ENCODE measurements at places on chromosomes 2 and 18.

DNA sequence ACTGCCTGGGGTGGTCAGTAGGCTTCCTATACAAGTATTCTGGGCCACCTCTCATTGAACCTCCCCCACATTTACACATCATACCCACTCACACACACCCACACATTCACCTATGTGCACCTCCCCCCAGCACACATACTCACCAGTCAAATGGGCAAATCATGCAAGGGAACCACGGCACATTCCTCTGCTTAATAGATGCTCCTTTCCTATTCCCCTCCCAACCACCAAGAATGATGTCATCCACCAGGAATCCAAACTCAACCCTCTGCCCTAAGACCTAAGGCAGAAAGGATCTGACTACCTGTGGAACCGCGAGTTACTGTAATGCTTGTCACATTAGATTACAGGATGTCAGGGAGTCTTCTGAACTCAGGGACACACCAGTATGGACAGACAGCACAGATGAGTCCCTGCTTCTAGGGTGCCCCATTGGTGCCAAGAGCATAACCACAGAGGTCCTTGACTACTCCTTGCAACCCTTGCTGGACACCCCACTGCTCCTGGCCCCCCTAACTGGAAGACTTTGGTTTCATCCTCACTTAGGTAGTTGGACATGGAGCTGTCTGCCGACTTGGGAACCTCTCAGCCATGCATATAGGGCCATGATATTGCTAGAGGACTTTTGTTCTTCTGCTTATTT is 21.5 kb upstream of the CAB39 start:
- DNase-seq: no peak

DNA sequence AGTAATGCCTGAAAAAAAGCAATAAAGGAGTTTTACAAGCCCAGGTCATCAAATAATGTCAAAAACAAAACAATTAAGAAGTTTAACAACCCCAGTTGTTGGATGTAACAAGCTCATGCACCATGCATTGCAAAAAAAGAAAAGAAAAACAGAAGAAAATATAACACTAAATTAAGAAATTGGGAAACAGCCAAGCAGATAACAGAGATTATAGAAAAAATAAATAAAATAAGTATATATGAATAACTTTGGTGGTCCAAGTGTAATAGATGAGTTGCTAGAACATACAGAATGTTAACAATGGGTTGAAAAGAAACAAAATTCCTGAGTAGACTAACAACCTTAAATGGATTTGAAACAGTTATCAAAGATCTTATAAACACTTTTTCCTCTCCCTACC is 573.1 kb upstream of the SOX11 start:
- no peak for DNase-seq

DNA sequence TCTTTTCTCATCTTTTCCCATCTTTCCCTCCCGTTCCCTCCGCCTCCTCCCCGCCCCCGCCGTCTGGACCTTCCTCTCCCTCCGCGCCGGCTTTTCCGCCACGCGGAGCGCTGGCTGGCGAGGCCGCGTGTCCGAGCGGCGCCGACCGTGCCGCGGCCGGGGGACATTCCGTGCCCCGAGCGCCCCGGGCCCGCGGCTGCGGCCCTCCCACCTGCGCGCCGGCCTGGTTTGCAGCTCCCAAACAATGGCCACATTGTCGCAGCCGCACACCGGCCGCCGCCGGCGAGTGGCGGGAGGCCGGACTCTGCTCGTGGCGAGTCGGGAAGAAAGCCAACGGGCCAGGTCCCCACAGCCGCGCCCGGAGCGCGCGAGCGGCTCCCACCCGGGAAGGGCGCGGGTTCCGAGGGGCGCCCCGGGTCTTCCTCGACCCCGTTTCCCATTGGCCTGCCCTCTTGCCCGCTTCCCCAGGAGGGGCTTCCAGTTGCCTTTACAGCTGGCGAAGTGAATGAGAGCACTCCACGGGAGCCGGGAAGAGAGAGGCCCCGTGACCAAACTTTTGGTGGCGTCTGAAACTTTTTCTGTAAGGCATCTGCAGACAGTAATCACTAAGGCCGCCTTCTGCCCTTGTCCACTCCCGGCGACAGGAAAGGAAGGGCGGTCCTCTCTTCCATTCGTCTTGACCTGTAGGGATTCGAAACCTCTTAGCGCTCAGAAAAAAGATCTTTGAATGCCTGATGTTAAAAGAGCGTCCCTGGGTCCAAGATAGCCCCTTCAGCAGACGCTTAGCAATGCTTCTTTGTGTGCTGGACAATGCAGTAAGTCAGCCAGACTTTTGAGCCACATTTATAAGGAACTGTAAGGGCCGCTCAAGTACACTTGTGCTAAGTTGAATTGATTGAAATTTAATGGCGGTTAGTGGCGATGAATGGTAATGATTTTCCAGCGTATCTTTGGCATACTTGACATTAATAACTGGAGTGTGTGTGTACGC is 6.2 kb downstream of the GLI2 start:
- no peak for DNase-seq

DNA sequence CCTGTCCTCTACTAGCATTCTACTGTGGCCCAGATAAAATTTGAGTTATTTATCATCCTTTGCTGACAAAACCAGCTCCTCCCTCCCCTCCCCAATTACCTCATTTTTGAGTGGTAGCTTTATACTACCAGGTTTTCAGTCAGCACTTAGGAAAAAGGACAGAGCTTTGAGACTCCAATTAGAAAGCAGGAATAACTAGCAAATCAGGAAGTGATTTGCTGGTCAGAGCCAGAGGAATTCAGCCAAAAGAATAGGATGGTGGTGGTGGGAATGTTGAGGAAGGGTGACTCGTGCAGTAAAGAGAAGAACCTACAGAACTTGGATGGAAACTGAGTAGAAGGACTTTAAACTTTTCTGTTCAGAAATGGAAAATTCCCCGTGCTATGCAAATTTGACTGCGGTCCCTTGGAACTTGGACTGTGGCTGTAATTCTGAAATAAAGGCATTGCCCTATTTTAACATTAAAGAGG is 3.7 kb downstream of the MYL12B start:
- no peak for DNase-seq
